ENCODE measurements at places on chromosomes 13 and 19.
A peak's percentile ranks its signal among the peaks of the same experiment; 100 is the strongest.

GRCh38 chr19:41939861-41940730, 11.8 kb upstream of the ERFL start:
- peak; percentile 51 for DNase-seq

DNA sequence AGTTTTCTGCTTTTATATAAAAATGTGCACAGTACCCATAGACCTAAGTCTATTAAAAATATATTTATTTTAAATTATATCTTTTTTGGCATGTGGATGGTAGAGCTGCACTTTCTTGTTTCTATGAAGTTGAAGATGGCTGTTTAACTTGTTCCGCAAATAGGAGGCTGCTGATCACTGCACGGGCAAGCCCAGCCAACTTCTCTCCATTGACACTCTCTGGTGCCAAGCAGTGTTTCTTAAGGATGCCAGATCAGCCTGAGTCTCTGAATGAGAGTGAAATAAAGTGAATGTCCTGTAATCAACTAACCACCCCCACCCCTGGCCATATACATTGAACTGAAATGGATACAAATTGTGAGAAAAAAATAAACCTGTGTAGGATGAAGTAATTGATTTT, 202.9 kb upstream of the KLHL1 start:
- no peak for DNase-seq

DNA sequence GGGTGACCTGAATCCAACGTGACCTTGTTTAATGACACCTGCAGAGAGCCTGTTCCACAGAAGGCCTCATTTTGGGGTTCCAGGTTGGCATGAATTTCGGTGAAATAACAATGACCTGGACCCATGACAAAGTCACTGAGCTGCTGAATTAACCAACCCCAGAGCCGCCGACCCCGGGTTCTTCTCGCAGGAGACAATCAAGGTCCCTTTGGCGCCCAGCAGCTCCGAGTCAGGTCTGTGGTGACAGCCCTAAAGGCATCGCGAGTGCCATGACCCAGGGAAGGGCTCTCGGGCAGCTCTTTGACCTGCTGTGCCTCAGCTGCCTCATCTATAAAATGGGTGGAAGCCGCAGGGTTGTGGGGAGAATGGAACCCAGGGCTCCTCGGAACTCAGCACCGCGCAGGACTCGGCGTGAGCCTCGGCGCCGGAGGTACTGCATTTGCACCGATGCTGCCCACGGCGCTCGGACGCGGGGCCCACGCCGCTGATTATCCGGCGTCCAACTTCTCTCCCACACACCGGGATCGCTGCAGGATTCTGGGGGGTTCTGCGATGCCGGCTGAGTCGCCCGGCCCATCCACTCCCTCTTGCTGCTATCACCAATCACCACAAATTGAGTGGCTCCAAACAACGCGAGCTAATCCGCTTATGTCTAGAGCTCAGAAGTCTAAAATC, 5.7 kb downstream of the SHC2 start:
- no peak for DNase-seq

DNA sequence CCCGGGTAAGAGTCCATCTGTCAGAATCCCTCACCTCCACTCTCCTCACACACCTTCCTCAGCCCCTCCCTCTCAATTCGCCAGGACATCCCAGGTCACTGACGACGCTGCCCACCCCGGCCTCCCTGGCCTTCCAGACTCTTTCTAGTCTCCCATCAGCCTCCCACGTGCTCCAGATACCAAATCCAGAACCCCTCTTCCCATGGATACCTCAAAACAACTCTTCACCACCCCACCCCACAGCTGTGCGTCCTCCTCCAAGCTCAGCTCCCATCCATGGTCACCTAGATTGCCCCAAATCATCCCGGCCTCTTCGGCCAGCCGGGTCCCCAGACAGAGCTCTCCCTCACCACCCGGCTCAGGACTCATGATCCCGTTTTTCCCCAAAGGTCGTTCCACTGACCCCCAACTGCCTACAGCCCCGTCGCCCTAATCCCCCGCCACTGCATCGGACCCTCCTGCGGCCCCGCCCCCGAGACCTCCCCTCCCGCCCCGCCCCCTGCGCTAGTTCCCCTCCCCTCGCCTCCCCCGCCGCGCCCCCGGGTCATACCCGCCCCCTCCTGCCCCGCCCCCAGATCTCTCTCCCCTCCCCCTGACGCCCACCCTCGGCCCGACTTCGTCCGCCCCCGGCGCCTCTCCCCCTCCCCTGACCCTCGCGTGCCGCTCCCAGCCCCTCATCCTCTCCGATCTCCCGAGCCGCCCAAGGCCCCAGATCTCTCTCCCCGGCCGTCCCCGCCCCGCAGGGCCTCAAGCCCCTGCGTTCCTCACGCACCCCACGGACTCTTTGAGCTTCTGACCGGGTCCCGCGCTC, 546 bp downstream of the UBXN6 start:
- peak; percentile 53 for DNase-seq

DNA sequence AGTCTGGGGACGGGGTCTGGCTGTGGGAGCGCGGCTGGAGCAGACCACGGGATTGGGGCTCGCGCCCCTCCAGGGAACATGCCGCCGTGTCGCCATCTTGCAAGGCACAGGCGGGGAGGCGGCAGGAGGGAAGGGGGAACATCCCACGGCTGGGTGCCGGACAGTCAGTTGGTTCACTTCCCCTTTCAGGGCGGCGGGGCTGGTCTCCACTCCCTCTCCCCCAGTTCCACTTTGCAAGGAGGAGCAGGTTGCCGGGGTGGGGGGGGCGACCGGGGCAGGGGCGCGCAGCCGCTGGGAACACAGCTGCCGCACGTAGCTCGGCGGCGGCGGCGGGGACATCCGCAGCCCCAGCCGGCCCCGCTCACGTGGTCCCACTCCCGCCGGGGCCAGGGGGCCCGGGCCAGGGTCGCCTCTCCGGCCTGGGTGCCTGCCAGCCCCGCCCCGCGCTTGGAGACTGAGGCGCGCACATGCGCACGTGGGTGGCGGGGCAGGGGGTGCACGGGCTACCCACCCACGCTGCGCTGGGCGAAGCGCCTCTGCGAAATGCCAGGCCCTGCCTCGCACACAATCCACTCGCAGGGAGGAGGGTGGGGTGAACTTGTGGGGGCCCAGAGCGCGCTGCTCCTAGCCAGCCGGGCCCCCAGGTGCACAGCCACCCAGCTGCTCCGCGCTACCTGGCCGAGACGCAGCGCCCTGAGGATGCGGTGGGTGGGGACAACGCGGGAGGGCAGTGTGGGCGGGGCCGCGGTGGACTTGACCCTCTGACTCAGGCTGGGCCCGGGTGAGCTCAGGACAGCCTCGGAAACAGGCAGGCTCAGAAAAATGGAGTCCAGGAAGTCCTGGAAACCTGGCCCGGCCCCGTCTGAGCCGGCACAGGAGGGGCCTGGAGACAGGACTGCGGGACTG, 6.4 kb downstream of the KLF16 start:
- DNase-seq = peak; percentile 47

DNA sequence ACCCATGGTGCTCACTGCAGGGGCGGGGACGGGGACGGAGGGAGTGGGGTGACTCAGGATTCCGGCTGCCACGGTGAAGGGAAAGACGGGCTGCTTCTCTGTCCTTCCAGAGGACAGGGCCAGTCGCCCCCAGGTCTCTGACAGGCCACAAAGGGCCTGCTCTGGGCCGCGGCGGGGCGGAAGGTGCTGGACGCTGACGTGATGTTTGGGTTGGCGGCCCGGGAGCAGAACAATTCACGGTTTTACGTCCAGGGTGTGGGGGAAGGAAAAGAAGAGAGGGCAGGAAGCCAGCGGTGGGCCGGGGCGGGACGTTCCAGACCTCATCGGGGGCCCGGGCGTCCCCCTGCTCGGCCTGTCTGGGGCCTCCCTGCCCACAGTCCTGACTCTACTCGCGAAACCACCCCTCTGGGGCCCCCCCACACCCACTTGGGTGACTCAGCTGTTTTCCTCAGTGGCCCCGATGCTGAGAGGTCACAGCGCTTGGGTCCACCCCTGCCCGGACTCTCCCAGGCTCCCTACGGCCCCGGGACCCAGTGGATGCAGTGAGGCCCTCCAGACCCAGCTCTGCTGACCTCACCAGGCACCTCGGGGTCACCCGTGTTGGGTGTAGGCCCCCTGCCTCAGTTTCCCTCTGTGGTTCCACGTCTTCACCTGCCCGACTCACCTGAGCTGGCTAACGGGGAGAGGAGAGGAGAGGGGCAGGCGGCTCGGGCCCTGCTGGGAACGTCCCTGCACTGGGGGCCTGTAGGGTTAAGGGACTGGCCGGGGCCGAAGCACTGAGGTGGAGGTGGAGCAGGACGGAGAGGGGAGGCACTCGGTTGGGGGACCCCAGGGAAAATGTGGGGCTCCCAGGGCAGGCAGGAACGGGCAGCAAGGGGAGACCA, 29.2 kb downstream of the PIP5K1C start:
- DNase-seq = no peak

DNA sequence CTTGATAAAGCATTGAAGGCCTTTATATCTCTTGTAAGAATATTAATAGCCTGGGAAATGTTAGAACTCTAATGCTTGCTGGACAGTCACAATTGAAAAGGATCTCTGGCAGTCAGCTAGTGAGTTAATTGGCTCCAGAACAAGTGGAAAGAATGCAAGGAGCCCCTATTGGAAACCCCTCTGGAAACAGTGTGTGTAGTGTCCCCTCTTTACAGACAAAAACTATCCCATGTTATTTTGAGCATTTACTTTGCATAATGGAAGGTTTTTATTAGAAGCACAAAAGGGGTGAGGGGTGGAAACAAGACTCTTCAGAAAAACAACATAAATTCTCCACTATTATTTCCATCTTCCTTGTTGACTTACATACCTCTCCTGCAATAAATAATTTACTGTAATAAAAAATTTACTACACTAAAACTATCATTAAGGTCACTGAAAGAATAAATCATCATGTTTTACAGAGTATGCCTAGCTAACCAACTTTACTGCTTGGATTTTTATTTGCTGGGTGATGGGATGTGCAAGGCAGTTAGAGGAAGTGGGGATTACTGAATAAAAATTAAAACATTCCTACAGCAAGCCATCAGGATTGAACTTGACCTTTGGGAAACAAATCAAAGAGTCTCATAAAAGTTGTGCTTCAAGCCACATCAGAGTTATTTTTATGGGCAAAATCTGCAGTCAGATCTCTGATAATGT, 610.4 kb downstream of the TBC1D4 start:
- no peak for DNase-seq

DNA sequence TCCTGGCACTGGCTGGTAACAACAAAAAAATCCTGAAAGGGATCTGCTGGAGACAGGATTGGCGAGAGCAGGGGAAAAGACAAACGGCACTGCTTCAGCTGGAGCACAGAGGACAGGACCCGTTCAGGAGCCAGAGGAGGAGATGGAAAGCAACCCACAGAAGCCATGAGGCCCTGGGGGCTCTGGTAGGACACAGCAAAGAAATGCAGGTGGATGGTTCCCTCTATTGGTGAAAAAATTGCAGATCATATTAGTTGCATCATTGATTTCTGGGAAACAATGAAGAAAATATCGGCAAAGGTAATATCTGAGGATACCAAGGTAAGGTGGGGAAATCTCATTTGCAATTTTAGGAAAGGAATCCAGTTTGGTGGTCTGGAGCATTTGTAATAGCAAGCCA, 25.7 kb upstream of the TPP2 start:
- DNase-seq = no peak

DNA sequence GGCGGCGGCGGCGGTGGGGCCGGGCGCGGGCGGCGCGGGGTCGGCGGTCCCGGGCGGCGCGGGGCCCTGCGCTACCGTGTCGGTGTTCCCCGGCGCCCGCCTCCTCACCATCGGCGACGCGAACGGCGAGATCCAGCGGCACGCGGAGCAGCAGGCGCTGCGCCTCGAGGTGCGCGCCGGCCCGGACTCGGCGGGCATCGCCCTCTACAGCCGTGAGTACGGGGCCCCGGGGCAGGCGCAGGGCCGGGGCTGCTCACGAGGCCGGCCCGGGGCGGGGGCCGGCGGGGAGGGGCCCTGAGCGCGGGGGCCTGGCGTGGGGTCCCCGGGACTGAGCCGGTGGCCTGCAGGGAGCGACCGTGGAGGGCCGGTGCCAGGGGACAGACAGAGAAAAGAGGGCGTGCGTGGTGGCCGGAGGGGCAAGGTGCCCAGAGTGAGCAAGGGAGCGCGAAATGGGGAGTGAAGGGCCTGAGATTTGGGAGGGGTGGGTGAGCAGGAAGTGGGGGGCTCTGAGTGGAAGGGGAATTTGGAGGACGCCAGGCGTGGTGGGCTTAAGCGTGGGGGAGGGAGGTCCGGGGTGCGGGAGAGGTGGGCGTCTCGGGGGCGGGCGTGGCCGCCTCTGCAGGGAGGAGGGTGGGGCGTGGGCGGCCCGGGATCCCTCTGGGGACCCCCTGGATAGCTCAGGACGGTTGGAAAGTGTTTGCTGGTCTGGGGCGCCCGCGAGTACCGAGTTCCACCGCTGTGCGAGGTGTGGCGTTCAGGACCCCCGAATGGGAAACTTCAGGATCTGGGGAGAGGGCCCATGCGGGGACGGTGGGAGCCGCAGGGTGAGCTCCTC, 575 bp downstream of the CARM1 start:
- no peak for DNase-seq

GRCh38 chr13:70960841-70961443, 852.7 kb upstream of the KLHL1 start:
- DNase-seq = no peak

- no peak for DNase-seq
Measured at GRCh38 chr19:34217952-34218817, 36.2 kb upstream of the GARRE1 start.

- DNase-seq = no peak
Measured at GRCh38 chr13:39025433-39025839, 12.5 kb downstream of the PROSER1 start.
